ENCODE measurements at places on chromosomes 7 and 10. TPM values are rescaled to one million over a fixed set of nuclear protein-coding genes. Genes with fewer than 3 reads are reported as not detected.

DNA sequence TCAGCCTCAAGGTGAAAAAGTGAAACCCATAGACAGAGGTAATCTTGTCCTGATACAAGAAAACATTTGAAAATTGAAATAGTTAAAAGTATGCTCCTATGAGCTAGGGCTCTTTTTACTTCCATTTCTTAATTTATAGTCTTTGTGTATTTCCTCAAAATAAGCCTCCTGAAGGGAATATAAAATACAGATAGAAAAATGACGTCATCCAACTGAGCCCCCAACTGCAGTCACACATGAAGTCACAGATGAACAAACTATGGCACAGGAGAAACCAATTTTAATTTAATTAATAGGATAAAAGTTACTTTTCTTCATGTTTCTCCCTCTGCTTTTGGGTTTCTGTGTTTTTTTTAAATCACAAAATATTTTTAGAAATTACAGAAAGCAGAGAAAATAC is 280.3 kb downstream of the HTR7 start:
- DNase-seq = no peak

DNA sequence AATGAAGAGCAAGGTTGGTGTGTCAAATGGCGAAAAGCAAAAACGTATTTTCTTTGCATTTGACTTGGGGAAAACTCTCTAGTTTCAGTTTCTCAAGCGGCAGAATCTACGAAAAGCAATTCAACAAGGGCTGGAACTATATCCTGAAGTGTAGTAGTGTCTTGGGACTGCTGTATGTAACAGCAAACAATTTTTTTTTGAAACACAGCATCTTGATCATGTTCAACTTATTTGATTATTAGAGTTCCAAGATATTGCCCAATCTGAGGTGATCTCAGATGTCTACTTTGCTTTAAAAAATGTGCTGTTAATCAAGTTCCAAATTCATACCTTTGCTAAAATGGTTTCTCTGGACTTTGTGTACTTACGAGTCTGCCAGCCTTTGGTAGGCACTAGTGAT is 120.6 kb downstream of the ZWINT start:
- no peak for DNase-seq

GRCh38 chr10:29600821-29601220 is 34.0 kb downstream of the SVIL start:
- DNase-seq = no peak

The GPR158 gene
- total RNA-seq = not detected

The AEBP1 gene
- 151 TPM for total RNA-seq

DNA sequence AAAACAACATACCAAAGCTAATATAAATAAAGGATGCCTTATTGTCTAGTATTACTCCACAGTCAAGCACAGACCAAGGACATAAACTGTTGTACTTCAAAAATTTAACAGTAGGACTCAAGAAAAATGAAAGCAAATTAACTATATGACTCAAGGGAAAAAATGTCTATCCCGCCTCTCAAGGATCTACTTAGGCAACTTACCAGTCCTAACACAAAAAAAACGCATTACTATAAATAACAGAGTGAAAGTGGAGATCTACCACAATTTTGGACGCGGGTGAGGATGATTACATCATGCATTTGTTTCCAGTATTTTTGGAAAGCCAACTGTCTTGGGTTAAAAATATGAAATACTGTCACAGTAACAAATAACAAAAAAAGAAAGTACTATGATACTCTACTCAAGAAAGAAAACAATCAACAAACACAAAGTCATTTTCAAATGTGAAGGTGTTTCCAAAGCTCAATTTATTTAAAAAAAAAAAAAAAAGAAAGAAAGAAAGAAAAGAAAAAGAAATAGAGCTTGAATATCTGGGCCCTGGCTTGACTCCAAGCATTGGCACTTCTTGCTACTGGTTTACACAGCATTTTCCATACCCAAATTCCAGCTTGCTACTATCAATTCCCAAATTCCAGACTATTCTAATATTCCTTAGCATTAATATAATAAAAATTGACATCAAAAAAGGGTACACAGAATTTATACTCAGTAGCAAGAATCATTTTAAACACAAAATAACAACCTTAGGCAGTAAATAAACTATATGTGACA is 99.4 kb downstream of the RSU1 start:
- DNase-seq = no peak

DNA sequence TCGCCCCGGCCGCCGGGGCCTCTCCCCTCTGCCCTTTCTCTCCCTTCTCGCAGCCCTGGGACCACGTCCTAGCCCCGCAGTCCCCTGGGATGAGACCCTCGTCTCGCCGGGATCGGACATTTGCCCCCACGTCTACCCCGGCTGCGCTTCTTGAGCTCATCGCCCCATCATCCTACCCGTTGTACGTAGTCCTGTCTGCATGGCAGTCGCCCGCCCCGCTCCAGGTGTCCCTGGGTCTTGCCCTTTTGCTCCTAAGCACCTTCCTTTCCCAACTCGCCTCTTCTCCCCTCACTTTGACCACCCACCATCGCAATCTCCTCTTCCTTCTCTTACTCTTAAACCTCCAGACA is 582 bp downstream of the TPST1 start:
- peak; percentile 14 for DNase-seq

The TAS2R3 gene
- 2.6 TPM for total RNA-seq

DNA sequence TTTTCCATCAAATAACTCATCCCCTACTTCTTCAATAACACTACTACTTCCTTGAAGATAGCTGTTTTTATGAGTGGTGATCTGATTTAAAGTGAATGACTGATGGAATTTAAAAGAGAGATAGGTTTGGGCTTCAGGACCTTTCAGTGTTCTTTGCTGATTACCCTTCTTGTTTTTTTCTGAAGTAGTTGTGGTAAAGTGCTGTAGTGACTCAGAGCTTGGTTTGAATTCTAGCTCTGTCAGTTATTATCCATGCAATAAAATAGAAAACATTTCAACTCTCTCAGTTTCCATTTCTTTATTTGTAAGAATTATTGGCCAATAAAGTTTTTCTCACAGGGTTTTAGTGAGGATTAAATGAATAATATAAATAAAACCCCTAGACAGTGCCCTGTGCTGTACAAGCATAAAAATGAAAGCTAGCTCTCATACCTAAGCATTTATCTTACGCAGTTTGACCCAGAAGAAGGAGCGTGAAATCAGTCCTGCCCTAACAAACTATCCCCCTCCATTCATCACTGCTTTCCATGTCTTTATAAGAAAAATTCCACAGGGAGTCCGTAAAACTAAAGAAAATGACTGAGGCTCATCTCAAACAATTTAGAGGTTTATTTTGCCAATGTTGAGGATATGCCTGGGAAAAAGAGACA is 25.1 kb upstream of the AKAP9 start:
- DNase-seq = no peak
